ENCODE measurements at places on chromosomes 1 and 21. TPM values are rescaled to one million over a fixed set of nuclear protein-coding genes. Genes with fewer than 3 reads are reported as not detected.

ENAH gene
- not detected for total RNA-seq

DNA sequence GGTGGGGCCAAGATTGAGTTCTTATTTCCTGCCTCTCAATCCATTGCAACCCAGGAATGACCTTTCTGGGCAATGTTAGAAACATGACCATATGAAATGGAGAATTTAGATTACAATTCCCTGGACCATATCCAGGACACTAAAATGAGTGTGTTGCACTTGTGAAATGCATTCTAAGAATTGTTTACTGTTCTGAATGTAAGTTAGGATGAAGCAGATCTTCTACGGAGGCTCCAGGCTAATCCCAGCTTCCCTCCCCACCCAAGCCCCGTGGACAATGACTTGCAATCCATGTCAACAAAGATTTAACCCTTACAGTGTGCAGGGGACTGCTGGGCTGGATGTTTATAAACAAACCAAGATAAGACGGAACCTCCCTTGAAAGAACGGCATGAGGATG lies 31.7 kb upstream of the HAO2 start:
- no peaks in the 10 kb centered on the region for H3K27me3 ChIP-seq
- no peaks in the 10 kb centered on the region for H3K4me1 ChIP-seq
- no peaks in the 10 kb centered on the region for H3K36me3 ChIP-seq
- no peak overlapping the region for H3K27ac ChIP-seq
- DNase-seq, result no peak
- no peak overlapping the region for H3K4me3 ChIP-seq

DNA sequence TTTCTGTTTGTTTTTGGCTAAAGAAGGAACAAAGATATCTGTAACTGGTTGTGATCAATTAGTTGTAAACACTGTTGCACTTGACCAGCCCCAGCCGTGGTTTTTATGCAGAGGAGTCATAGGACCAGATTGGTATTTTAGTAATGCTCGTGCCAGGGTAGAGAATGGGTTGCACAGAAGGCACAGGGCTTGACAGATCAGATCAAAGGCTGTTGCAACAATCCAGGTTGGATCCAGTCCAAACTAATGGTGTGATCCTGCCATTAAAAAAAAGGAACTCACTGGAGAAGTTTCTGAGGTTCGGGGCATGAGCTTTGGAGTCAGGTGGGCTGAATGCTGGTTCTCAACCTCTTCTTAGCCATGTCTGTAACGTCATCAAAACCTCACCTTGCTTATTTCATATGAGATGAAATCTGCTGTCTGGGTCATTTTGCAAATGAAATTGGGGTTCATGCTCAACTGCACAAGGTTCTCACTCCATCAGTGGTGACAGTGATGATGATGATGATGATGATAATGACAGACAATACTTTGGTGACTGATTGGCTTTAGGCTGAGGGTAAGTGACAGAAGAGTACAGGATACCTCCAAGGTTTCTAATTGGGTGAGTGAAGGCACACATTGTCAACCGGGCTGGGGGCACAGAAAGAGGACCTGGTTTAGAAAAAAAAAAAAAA lies 43.1 kb downstream of the ZNF281 start:
- no peaks in the 10 kb centered on the region for H3K36me3 ChIP-seq
- H3K27me3 ChIP-seq, result no peaks in the 10 kb centered on the region
- no peak overlapping the region for H3K27ac ChIP-seq
- H3K4me3 ChIP-seq, result no peak overlapping the region

HJV gene
- not detected for total RNA-seq

DNA sequence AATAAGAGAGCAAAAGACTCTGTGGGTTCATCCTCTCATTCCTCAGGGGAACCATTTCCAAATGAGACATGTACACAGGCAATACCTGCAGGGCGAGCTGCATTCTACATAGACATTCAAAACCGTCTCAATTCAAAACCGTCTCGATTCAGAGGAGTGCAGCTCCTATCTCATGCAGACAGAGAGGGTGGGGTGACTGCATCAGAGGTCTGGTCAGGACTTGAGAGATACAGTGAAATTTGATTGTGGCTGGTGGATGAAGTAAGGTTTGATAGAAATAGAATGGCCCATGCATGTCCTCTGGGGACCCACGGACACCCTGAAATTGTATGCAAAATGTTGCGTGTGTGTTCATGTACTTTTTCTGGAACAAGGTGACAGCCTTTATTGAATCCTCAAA lies 27.3 kb downstream of the TEX35 start:
- no peak for DNase-seq
- no peaks in the 10 kb centered on the region for H3K36me3 ChIP-seq
- no peaks in the 10 kb centered on the region for H3K4me1 ChIP-seq
- H3K27me3 ChIP-seq, result no peaks in the 10 kb centered on the region
- H3K27ac ChIP-seq, result no peak overlapping the region
- H3K4me3 ChIP-seq, result no peak overlapping the region
